ENCODE measurements at places on chromosomes 1 and 21. TPM values are rescaled to one million over a fixed set of nuclear protein-coding genes. Genes with fewer than 3 reads are reported as not detected.

Gene ESRRG
- total RNA-seq: not detected

Gene NHLH1
- total RNA-seq: not detected

Gene ICOSLG
- total RNA-seq: 0.10 TPM

Gene STYXL2
- total RNA-seq: not detected

Gene CHODL
- total RNA-seq: 7.6 TPM

Gene HRNR
- not detected for total RNA-seq

Gene AIRE
- not detected for total RNA-seq

Gene OR2T11
- not detected for total RNA-seq

Gene MASP2
- total RNA-seq: not detected

Gene PTPRU
- 3.4 TPM for total RNA-seq

Gene SYTL1
- total RNA-seq: not detected

Gene S100A8
- total RNA-seq: not detected

Gene DAB1
- not detected for total RNA-seq

Gene GMEB1
- total RNA-seq: 4.3 TPM

Gene TP53BP2
- 9.8 TPM for total RNA-seq

Gene OR10J1
- total RNA-seq: not detected

Gene TEX38
- not detected for total RNA-seq

Gene C4BPB
- total RNA-seq: 3.5 TPM

Gene HSD3B1
- total RNA-seq: not detected

Gene DYRK3
- 19.3 TPM for total RNA-seq

Gene CATSPERE
- 1.0 TPM for total RNA-seq

Gene RNU1-1
- total RNA-seq: not detected

Gene KCNJ9
- total RNA-seq: not detected

Gene SMYD3
- total RNA-seq: 46.6 TPM

Gene A3GALT2
- total RNA-seq: not detected

Gene S100A14
- not detected for total RNA-seq

Gene SPRR2F
- not detected for total RNA-seq

Gene OR2T2
- not detected for total RNA-seq

Gene APOBEC4
- total RNA-seq: not detected

Gene FALEC
- total RNA-seq: not detected

Gene CHRM3
- 0.03 TPM for total RNA-seq

Gene TSPAN2
- total RNA-seq: 0.17 TPM

Gene SLC16A1
- total RNA-seq: 104 TPM

Gene DDR2
- 51.2 TPM for total RNA-seq

Gene LRRC38
- not detected for total RNA-seq

Gene SMCP
- total RNA-seq: not detected

Gene FCRL4
- total RNA-seq: not detected

Gene ITLN2
- total RNA-seq: not detected

Gene CHI3L1
- 4.8 TPM for total RNA-seq

Gene TAS1R3
- total RNA-seq: not detected

Gene SMIM11
- total RNA-seq: 12.3 TPM

Gene DDX20
- 31.0 TPM for total RNA-seq

Gene SHE
- total RNA-seq: not detected

Gene PLXNA2
- 0.56 TPM for total RNA-seq

Gene KTI12
- total RNA-seq: 11.1 TPM
